ENCODE measurements at places on chromosomes 4 and X.

- no peak overlapping the region for H3K4me3 ChIP-seq
- DNase-seq = no peak
- no peaks in the 10 kb centered on the region for H3K36me3 ChIP-seq
- H3K27me3 ChIP-seq = no peaks in the 10 kb centered on the region
- peaks cover 13% of the 10 kb centered on the region for H3K4me1 ChIP-seq
- H3K27ac ChIP-seq = no peak overlapping the region
These were observed 93.7 kb downstream of the CLNK start for GRCh38 chr4:10590896-10591295.

- no peaks in the 10 kb centered on the region for H3K36me3 ChIP-seq
- H3K27me3 ChIP-seq = peaks cover 4% of the 10 kb centered on the region
- no peak for DNase-seq
These were observed 283.0 kb upstream of the BOD1L1 start for GRCh38 chr4:13910556-13910955.

GRCh38 chr4:169051761-169052593, 41.9 kb upstream of the CBR4 start:
- H3K27me3 ChIP-seq = peaks cover 4% of the 10 kb centered on the region
- H3K4me3 ChIP-seq = no peak overlapping the region
- H3K27ac ChIP-seq = no peak overlapping the region
- peaks cover 18% of the 10 kb centered on the region for H3K4me1 ChIP-seq
- peaks cover 4% of the 10 kb centered on the region for H3K36me3 ChIP-seq
- no peak for DNase-seq

DNA sequence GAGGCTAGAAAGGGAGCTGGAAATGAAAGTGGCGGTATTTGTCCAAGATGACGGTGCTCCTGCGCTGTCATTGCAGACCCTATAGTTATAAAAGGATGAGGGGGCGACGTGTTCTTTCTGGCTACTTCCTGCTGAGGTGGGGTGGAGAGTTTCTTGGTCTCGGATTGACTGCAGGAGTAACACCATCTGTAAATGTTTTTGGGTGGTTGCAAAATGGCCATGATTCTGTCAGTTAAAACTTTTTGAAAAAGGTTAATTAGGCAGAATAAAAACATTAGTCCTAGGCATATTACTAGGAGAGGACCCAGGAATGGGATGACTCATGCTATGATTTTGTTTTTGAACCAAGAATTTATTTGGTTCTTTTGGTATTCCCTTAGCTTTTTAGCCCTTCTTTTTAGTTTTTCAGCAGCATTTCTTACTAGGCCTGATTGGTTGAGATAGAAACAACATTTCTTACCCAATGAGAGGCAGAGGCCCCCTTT, 53.1 kb downstream of the USP11 start:
- no peak for DNase-seq
- H3K27ac ChIP-seq = no peak overlapping the region
- H3K4me1 ChIP-seq = peaks cover 3% of the 10 kb centered on the region
- H3K27me3 ChIP-seq = no peaks in the 10 kb centered on the region
